Transverse colon (tissue), 4 donors: ENCODE measurements at places on chromosomes 4 and X. TPM values are rescaled to one million over a fixed set of nuclear protein-coding genes. Genes with fewer than 3 reads are reported as not detected.

- no peaks in the 10 kb centered on the region for H3K36me3 ChIP-seq
- H3K27me3 ChIP-seq, result no peaks in the 10 kb centered on the region
- H3K4me1 ChIP-seq, result no peaks in the 10 kb centered on the region
- no peak for DNase-seq
These were observed 46.3 kb upstream of the HHIP start for GRCh38 chr4:144599621-144600020.

DNA sequence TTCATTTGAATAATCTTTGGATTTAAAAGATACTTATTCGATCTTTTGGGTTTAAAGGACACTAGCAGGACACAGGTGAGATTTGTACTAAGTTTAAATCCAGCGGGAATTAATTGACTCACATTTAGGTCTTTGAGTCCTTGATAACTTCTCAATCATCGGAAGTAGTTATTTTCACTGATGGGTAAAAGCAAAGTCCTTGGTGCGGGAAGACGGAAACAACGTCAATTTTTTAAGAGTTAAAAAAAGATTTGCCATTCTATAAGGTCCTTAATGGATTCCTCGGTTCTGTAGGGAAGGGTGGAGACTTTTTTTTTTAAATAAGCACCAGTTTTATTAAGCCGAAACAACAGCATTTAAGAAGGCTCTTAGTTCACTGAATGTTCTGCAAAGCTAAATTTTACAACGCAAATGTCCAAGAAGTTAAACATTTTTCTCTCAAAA lies 2.9 kb downstream of the TMSB4X start:
- DNase-seq, result no peak
- no peaks in the 10 kb centered on the region for H3K4me1 ChIP-seq
- H3K4me3 ChIP-seq, result peak overlapping the region; percentile 55
- H3K27me3 ChIP-seq, result no peaks in the 10 kb centered on the region
- H3K27ac ChIP-seq, result peak overlapping the region; percentile 90

DNA sequence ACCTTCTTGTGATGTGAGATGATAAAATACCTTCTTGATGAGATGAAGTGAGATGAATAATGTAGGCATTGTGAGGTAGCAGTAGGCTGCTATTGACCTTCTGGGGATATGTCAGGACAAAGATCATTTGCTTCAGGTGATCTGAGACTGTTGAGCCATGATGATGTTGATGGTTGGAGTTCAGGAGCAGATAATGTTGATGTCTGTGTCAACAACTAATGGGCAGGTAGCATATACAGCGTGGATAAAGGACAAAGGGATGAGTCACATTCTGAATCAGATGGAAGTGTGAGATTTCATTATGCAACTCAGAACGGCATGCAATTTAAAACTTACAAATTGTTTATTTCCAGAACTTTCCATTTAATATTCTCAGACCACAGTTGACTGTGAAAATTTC lies 57.3 kb downstream of the RAP1GDS1 start:
- H3K36me3 ChIP-seq, result no peaks in the 10 kb centered on the region
- no peaks in the 10 kb centered on the region for H3K27me3 ChIP-seq
- H3K4me1 ChIP-seq, result no peaks in the 10 kb centered on the region
- DNase-seq, result no peak
- no peak overlapping the region for H3K27ac ChIP-seq
- H3K4me3 ChIP-seq, result no peak overlapping the region

DNA sequence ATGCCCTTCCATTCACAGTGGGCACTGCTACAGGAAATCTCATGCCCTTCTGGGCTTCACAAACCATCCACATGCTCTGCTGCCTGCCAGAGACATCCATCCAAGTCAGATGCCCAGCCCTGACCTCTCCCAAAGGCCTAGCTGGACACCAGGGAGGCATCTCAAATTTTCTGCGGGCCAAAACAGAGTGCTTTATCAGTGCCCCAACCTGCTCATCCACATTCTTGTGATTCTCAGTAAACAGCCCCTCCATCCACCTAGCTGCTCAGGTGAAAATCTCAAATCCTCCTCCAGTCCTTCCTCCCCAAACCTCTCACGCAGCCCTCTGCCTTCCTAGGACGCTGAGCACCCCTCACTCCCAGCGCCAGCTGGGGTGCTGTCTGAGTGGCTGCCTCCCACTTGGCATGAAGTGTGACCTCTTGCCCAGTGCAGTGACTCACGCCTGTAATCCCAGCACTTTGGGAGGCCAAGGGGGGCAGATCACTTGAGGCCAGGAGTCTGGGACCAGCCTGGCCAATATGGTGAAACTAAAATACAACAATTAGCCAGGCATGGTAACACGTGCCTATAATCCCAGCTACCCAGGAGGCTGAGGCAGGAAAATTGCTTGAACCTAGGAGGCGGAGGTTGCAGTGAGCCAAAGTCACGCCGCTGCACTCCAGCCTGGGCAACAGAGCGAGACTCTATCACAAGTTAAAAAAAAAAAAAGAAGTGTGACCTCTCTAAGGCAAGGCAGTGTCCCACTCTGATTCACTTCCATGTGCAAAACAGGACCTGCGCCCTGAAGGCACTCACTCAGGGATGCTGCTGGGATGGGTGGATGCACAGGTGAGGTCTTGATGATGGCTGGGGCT lies 1.7 kb upstream of the AFAP1 start:
- no peaks in the 10 kb centered on the region for H3K36me3 ChIP-seq
- H3K4me1 ChIP-seq, result peaks cover 16% of the 10 kb centered on the region
- no peaks in the 10 kb centered on the region for H3K27me3 ChIP-seq
- H3K4me3 ChIP-seq, result no peak overlapping the region

DNA sequence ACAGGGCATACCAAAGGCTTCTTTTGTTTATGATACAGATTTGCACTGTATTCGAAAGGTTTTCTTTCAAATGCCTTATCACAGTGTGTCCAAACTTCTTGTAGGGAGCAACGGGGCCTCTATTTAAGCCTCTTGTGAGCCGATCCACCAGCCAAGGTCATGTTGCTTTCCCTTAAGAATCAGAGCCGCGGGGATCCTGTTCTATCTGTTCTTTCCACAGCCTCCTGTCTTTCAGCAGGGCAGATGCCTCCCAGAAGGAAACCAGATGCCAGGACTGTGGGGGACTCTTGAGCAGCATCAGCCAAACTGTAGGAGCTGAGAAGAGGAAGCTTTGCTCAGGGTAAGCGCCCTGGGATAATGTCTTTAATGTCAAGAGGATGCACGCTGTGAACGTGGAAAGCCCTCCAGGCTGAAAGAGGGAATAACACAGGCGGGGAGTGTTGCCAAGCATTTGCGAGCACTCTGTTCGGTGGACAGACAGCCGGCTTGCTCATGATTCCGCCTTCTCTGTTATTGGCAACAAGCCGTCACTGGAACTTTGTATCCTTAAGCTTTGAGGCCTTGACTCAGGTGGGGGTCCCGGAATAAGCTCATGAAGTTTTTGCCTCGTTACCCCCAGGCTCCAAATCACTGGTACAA lies 279.8 kb upstream of the FRG1 start:
- no peaks in the 10 kb centered on the region for H3K36me3 ChIP-seq
- no peak for DNase-seq
- H3K4me3 ChIP-seq, result no peak overlapping the region
- no peaks in the 10 kb centered on the region for H3K4me1 ChIP-seq
- H3K27me3 ChIP-seq, result no peaks in the 10 kb centered on the region
- H3K27ac ChIP-seq, result no peak overlapping the region

- H3K4me1 ChIP-seq, result no peaks in the 10 kb centered on the region
- no peaks in the 10 kb centered on the region for H3K36me3 ChIP-seq
- no peaks in the 10 kb centered on the region for H3K27me3 ChIP-seq
- H3K4me3 ChIP-seq, result no peak overlapping the region
These were observed 33.6 kb upstream of the ATP8A1 start for GRCh38 chr4:42690537-42690936.

Gene UBL4A
- 42.5 TPM for total RNA-seq

Gene ZNF711
- total RNA-seq, result 1.1 TPM

Gene PDGFRA
- total RNA-seq, result 20.6 TPM

Gene FGF13
- 1.1 TPM for total RNA-seq

Gene STK26
- 21.9 TPM for total RNA-seq
